ENCODE measurements at places on chromosomes 7 and 10.

DNA sequence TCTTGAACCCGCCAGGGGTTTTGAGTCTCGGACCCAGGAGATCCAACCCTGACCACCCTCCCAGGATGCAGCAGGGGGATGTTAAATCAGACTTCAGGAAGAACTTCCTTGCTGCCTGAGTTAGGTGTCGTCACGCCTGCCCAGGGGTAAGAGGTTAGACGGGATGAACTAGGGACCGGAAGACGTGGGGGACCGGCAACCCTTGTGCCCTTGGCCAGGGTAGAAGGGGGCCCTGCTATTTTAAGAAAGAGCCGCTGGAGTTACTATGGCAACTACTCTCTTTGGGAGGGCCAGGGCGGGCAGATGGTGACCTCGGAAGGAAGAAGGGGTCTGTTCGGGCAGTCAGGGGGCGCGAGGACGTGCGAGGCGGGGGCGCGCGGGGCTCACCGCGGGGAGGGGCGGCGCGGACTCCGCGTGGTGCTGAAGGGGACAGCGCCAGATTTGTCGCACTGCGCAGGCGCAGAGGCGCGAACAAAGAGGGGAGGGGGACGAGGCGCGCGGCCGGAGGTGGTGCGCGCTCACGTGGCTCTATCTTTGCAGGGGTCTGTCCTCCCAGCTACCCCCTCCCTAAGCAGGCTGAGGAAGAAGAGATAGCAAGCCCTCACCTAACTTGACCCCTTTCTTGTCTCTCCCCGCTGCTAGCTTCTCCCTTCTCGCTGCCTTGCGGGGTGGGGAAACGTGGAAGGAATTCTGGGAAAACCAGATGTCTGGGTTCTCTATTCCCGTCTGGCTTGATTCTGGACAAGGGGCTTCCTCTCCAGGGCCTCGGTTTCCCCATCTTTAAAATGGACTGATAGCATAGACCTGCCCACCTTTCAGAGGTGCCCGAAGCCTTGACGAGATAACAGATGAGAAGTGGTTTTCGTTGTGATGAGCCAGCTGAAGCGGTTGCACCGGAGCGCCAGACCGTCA lies 940 bp upstream of the PSD start:
- DNase-seq: no peak

DNA sequence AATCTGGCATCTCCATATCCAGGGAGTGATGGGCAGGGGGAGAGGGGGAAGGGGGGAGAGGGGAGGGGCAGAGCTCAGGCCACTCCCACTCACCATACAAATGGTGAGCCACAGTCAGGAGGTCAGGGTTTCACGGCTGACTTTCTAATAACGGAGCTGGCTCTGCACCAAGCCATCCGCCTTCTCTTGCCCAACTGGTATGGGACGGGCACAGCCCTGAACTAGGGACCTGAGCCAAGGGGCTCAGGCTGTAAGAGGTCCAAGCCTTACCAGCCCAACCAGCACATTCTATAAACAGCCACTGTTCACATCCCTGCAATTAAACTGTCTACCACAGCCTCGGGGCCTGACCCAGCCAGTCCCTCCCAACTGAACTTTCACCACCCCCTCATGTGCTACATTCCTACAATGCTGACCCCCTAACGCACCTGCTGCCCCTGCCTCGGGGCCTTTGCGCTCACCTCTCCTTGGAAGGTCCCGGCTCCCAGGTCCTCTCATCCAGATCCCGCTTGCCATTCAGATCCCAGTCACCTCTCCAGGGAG lies 32.5 kb downstream of the RGS10 start:
- no peak for DNase-seq

DNA sequence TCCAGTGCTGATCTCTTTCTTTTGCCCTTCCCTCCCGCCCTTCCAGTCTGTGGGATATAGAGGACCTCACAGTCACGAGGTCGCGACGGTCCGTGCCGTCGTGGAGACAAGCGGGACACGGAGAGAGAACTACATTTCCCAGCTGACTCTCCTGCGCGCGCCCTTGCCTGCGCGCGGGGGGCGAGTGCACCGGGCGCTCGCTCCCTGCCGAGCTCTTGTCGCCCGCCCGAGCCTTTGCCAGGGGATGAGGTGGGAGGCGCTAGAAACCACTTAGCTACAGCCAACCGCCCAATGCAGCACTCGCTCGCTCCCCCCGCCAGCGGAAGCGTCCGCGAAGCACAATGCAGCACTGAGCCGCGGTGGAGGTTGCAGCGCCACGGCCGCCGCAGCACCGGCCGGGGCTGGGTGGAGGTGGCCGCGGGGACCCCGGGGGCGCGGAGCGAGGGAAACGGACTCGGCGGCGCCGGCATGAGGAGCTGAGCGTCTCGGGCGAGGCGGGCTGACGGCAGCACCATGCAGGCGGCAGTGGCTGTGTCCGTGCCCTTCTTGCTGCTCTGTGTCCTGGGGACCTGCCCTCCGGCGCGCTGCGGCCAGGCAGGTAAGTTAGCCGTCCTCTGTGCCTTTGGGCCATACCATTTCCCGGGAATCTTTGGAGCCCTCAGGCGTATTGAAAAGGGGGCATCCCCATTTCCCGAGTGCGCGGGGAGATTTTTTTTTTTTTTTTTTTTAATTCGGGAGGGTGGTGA lies at the start of gene ADAM22:
TSS of gene ADAM22 (plus strand) at position 299 of the 746 bp plus-strand sequence. CDS start at position 514, 215 bp downstream.
- DNase-seq: peak; percentile 71

- DNase-seq: no peak
These were observed 16.3 kb downstream of the CXCL12 start for GRCh38 chr10:44368637-44369036.

- DNase-seq: no peak
These were observed 61.0 kb downstream of the STEAP1B start for GRCh38 chr7:22438994-22439393.

- no peak for DNase-seq
These were observed 6.9 kb upstream of the AOC1 start for GRCh38 chr7:150845421-150845861.

DNA sequence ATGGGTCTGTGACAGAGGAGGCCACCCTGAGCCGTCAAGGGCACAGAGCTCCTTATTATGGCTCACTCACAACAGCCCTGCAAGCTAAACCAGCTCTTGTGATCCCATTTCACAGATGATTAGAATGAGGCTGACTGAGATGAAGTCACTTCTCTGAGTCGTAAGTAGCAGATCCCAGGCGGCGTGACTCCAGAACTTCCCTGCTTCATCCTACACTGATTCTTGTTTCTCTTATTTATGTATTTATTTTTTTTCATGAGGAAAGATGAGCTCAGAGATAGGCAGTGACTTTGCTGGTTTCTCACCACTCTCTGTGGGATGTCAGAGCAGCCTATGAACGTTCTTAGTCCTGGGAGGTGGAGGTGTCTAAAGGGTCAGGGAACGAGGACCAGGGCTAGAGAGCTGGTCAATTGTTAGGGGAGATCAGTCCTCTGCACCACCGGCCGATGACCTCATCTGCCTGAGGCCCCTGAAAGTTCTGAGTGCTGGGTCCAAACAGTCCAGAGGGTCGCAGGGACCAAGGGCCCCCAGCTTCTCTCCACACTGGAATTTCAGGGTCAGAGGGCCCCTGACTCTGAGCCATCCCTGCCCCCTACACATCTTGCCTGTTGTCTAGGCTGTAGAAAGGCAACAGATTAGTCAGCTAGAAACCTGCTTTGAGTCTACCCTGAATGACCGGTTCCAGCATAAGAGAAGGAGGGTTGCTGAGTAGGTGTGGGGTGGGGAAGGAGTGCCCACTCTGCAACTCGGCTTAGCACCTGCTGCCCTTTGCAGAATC lies 17.9 kb downstream of the CLRN3 start:
- no peak for DNase-seq

DNA sequence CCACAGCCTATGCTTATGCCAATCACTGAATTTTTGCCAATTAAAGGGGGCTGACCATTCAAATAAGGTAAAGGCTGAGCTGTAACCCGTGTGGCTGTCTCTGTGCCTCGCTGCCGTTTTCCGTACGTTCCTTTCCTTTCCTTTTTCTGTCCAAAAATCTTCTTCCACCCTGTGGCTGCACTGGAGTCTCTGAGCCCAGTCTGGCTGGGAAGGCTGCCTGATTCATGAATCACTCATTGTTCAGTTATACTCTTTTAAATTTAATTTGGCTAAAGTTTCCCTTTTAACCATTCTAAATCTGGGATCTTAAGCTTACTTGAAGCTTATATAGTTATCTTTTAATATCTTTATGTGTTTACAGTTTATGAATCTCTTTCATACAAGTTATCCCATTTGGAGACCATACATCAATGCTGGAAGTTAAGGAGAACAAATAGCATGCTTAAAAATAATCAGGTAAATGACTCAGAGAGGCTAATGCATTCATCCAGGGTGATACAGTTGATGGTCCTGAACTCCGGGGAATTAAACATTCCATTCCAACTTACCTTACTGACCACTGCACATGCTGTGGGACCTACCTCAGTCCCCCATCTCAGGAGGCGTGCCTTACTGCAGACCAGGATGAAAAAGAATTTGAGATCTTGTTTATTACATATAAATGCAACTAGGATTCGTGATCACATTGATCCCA lies 385.3 kb upstream of the ADARB2 start:
- DNase-seq: no peak

- no peak for DNase-seq
These were observed 150.4 kb downstream of the PRKG1 start for GRCh38 chr10:51224671-51225161.

DNA sequence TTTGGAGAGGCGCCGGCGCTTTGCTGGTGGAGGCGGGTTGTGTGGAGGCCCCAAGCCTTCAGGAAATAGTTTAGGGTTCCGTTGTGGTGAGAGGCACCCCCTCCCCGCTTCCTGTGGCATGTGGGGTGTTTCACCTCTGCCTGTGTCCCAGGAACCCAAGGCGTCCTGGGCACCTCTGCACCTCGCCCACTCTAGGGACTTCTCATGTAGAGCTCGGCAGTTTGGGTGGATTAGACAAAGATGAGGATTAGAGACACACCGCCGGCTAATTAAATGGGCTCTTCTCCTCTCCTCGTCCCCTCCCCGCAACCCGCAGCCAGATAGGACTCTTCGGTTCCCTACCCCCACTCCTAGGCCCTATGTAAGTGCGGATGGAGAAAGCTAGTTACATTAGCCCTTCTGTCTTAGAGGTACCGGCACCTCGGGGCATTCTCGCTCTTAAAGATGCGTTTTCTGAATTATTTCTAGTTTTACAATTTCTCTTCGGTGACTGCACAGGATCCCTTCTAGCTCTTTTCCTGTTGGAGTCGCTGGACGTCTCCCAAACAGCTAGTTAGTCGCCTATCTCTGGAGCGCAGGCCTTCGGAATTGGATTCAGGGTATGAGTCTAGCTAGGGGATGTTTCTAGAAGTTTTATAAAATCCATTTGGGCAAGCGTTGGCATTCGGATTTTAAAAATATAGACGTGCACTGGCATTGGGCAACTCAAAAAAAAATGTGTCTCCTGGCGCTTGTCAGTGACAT lies 7.8 kb downstream of the PTF1A start:
- no peak for DNase-seq

DNA sequence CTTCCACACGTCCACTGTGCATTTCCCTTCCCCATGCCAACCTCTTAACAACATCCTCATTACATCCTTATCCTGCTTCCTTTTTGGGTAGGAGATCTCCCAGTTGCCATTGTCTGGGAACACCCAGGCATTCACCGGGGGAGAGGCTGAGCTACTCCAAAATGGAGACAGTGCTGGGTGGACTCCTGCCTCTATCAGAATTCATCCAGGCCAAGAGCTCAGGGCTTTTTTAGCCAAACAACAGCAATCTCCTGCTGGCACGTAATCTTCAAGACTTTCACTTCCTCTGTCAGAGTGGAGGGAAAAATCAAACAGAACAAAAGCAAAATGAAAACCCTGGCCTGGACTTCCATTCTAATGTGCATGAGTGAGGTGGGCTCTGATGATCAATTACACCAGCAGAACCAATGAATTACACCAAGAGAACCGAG lies 245.0 kb downstream of the PRPF18 start:
- DNase-seq: no peak

- no peak for DNase-seq
These were observed 234.3 kb upstream of the IGFBP3 start for GRCh38 chr7:46155367-46155766.

DNA sequence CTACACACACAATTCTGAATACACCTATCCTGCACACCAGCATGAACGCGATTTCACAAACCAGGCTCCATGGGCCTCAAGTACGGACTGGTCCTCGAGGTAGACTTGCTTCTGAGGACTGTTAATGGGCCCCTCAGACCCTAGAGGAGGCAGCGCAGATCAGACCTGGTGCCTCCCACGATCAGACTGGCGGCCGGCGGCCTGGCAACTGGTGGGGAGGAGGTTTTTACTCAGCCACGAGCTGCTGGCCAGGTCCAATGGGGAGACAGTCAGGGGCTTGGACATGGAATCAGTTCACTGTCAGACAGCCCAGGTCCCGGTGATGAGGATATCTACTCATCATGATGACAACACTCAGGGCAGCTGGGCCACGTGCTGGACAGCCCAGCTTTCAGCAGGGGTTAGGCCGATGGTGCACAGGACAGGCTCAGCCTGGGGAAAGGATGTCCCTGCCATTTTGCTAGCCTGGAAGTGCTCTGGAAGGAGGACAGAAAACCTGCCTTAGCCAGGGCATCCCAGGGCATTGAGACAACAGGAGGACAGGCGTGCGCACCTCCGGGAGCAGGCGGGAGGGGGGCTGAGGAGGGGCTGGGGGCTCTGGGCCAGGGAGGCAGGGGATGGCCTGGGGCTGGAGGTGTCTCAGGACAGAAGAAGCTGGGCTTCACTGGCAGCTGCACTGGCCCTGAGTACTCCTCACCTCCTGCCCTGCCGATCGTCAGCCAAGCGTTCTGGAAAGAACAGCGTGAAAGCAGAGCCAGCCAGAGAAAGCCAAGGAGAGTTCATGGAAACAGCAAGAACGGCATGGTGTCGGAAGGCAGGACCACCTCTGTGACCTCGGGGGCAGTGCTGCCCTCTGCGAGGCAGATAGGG lies 48.0 kb upstream of the RASGEF1A start:
- DNase-seq: no peak

DNA sequence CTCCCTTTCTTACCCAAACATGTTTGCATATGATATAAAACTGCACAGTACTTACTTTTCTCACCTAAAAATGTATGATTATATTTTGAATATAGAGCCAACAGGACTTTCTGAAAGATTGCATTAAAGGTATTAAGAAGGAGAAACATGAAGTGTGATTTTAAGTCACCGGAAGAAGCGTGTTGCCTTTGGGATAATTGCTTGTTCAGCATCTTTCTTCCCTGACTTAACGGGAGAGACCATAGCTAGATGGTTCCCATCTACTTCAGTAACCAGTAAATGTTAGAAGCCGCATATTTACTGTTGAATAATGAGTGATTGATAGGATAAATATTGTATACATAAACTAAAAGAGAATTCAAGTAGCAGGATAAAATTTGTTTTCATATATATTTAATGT lies 197.1 kb downstream of the NRG3 start:
- DNase-seq: no peak

DNA sequence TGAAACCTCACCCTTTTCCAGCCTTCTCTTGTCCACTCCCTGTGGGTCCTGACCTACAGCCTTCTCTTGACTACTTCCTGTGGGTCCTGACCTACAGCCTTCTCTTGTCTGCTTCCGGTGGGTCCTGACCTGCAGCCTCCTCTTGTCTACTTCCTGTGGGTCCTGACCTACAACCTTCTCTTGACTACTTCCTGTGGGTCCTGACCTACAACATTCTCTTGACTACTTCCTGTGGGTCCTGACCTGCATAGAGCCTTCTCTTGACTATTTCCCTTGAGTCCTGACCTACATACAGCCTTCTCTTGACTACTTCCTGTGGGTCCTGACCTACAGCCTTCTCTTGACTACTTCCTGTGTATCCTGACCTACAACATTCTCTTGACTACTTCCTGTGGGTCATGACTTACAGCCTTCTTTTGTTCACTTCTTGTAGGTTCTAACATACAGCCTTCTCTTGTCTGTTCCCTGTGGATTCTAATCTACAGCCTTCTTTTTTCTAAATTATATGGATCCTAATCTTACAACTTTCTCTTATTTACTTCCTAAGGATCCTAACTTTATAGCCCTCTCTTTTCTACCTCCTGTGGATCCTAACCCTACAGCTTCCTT lies 36.5 kb downstream of the C10orf71 start:
- DNase-seq: no peak

All from amygdala (tissue), 56 donors.